Daoy (cell line): ENCODE measurements at places on chromosomes 3 and 15. TPM values are rescaled to one million over a fixed set of nuclear protein-coding genes. Genes with fewer than 3 reads are reported as not detected.

The PIERCE2 gene
- total RNA-seq = 0.11 and 1.3 TPM in 2 replicates

The ESYT3 gene
- 0.34 and 0.68 TPM in 2 replicates for total RNA-seq

The PEX5L gene
- total RNA-seq = 0.29 and 1.5 TPM in 2 replicates

DNA sequence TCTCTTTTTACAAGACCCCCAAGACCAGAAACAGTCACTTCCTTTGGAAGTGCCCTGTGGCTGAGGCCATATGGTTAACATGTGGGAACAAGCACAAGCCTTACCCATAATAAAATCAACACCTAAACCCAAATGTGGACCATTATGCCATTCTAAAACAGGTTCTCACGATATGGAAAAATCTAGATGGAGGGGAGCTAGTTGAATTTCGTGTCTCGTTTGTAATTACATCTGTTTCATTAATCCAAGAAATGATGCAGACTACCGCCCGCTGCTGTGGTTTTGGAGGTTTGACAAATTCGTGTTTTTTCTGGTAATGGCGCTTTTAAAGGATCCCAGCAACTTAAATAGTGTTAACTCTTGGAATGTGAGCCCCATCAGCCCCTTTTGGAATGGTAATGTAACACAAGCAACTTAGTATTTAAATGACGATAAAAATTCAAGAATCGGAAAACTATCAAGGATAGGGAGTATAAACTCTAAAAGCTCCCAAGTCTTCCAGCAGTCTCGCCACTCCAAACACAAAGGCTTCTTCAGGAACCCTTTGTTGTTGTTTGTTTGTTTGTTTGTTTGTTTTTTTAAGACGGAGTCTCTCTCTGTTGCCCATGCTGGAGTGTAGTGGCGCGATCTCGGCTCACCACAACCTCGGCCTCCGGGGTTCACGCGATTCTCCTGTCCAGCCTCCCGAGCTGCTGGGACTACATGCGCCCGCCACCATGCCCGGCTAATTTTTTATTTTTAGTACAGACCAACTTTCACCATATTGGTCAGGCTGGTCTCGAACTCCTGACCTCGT, 1.1 kb downstream of the CNBP start:
- DNase-seq = peak; percentile 63

GRCh38 chr3:109050591-109051167, 67.3 kb downstream of the MORC1 start:
- DNase-seq = peak; percentile 2

GRCh38 chr3:194083637-194084224, 52.2 kb upstream of the HES1 start:
- DNase-seq = no peak

GRCh38 chr3:171184372-171184771, 157.9 kb upstream of the SLC2A2 start:
- DNase-seq = no peak

DNA sequence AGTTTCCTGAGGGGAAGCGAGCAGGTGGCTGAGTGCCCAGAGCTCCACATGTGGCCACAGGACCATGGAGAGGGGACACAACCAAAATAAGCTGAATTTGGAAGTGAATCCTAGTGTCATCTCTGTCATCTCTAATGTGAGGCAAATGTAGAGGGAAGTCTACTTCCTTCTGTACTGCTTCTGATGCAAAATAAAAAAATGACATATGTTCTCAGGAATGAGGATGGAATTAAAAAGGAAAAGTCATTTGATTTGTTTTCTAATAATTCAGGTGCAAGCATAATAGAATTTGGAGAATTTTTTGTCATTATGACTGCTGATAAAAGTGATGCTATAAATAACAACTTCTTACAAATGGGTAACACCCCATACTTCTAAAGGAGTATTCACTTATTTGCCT, 59.5 kb upstream of the POU1F1 start:
- no peak for DNase-seq

DNA sequence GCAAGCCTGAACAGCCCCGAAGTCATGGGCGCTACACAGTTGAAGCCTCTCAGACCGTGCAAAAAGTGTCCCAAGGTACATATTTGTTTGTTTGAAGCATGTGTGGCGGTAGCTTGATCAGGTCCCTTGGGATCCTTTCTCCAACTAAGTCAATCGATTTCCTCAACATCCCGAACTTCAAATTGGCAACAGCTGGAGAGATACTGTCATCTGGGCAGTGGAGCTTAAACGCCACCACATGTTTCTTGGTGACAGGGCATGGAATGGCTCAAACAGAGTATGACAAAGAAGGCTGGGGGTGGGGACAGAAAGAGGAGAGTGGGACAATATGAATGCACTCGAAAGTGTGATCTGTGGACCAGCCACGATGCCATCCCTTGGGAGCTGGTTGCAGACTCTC, 84.9 kb upstream of the PSMD6 start:
- DNase-seq = no peak

DNA sequence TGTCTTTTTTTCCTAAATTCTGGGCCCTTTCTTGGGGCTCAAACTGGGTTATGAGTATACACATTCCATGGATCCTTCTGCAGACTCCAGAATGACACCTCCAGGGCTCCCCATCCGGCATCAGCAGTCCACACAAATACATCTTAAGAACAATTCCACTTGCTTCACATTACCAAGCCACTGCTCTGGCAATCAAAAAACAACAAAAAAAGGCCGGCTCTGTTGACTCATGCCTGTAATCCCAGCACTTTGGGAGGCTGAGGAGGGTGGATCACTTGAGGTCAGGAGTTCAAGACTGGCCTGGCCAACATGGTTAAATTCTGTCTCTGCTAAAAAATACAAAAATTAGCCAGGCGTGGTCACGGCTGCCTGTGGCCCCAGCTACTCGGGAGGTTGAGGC, 49.9 kb upstream of the LPP start:
- DNase-seq = no peak

- no peak for DNase-seq
Measured at GRCh38 chr3:16012086-16012485, 162.4 kb upstream of the GALNT15 start.

DNA sequence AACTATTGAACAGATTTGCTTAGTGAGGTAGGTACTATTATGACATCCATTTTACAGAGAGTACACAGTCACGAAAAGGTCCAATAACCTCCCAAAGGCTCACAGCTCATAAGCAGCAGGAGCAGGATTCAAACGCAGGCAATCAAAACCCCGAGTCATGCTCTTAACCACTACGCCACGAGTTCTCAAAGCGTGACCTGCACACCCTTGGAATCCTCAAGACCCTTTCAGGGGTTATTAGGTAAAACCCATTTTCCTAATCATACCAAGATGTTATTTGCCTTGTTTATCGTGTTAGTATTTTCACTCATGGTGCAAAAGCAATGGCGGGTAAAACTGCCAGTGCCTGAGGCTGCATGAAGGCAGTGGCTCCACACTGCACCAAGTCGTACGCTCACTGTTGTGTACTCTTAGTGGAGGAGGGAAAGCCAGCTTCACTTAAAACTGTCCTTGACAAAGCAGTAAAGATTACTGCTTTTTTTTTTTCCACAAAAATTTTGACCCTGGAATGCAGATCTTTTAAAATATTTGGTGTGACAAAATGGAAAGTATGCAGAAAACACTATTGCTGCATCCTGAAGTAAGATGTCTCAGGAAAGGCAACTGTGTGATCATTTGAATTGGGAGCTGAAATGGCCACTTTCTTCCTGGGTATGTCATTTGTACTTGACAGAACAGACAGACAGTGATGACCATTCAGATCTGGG, 96.1 kb downstream of the IGF2BP2 start:
- DNase-seq = peak; percentile 44

DNA sequence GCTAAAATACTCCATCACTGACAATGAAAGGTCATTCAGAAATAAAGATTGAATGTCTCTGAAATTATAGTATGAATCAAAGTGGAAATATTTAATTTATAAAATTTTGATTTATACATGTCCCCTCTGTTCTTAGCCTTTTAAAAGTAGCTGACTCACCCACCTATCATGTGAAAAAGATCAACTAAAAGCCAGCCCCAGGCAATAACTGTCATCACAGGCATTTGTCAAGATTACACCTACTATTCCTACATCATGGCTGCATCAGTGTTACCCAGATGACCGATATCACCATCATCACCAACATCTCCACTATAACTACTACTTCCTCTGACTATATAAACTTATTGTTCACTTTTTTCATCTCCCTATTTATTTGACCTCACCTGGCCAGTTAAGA, 14.3 kb upstream of the PIK3R4 start:
- DNase-seq = peak; percentile 77

- DNase-seq = no peak
Measured at GRCh38 chr3:152430223-152431002, 161.7 kb downstream of the MBNL1 start.

DNA sequence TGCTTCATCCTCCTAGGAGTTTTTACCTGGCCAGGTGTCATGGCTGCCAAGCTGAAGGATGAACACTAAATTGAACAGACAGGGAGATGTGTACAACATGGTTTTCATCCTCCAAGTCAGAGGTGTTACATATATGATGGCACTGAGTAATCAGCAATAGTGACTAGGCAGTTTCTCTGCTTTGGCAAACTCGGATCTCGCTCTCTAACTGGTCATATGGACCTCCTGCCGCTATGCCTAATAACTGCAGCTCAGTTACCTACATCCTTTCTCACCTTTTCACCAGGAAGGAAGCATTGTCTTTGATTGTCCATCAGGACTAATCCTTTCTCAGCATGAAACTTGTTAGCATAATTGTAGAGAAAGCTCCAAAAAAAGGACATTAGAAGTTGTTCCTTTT, 175.9 kb upstream of the PLSCR5 start:
- DNase-seq = peak; percentile 21

- no peak for DNase-seq
Measured at GRCh38 chr3:162558016-162558415, 1061.4 kb downstream of the OTOL1 start.

GRCh38 chr15:66489179-66489791, 8.3 kb downstream of the SNAPC5 start:
- no peak for DNase-seq

GRCh38 chr15:39736412-39737195, 46.0 kb downstream of the FSIP1 start:
- DNase-seq = peak; percentile 7

DNA sequence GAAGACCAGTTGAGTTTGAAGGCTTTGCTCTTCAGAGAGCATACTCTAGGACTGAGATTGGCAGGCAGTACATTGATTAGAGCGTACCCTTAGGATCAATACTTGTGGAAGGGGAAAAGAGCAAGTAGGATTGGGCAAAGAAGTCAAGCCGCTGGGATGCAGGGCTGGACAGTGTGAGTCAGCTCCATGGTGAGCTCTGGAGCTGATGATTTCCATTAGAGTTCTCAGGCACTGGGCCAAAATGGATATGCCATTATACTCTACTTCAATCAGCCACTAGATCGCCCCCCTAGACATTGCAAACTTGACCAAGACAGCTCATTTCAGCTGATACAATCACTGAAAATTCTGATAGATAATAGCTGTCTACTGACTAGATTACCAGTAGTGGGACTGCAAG, 432.7 kb upstream of the ALCAM start:
- no peak for DNase-seq

DNA sequence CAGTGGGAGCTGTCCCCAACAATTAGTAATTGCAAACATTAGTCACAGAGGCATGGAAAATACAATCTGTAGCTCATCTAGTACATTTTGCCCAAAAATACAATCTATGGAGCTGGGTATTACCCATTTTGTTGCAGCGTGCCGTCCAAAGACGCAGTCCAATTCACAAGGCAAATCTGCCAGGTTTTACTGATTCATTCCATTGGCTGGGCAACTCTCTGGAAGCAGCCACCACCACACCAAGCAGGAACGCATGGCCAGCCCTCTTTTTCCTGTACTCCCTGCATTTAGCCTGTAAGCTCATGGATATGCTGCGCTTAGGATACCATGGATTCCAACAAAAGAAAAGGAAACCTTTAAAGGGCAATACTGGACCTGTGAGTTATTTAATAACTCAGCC, 60.5 kb upstream of the ARRDC4 start:
- peak; percentile 21 for DNase-seq
